ENCODE measurements at places on chromosomes 6 and 20.

GRCh38 chr20:35055445-35056276, 36.9 kb downstream of the TRPC4AP start:
- no peak for DNase-seq

GRCh38 chr6:148291876-148292275, 50.8 kb upstream of the SASH1 start:
- DNase-seq = no peak

DNA sequence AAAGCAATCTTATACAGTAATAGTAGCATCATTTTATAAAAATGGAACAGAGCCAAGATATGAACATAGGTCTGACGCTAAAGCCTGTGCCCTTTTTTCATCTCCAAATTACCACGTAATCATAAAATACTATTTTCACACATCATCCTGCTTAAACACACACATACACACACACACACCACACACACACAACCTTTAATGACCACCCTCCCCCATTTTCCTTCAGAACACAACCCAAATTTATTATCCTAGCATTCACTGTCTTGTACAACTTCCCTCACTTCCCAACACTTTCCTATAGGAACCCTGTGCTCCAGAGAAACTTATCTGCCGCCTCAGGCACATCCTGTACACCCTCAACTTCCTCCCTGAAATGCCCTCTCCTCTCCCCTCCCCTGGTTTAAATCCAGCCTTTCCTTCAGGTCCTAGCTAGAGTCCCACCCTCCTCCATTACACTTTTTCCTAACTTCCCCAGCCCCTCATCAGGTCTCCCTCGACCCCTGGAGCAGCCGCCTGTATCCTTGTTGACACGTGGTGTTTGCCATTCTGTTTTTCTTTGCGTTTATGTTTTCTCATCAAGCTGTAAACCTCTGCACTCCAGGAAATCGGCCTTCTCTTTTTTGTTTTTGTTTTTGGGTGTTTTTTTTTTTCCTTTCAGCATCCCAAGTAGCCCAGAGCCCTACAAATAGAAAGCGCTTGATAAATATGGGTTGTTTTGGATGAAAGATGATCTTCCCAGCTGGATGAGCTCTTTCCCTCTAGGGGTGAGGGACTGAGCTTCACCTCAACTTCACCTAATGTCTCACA, 968 bp upstream of the MMP24 start:
- no peak for DNase-seq

- DNase-seq = no peak
Observed at GRCh38 chr20:32829311-32830005, 9.7 kb downstream of the MAPRE1 start.

DNA sequence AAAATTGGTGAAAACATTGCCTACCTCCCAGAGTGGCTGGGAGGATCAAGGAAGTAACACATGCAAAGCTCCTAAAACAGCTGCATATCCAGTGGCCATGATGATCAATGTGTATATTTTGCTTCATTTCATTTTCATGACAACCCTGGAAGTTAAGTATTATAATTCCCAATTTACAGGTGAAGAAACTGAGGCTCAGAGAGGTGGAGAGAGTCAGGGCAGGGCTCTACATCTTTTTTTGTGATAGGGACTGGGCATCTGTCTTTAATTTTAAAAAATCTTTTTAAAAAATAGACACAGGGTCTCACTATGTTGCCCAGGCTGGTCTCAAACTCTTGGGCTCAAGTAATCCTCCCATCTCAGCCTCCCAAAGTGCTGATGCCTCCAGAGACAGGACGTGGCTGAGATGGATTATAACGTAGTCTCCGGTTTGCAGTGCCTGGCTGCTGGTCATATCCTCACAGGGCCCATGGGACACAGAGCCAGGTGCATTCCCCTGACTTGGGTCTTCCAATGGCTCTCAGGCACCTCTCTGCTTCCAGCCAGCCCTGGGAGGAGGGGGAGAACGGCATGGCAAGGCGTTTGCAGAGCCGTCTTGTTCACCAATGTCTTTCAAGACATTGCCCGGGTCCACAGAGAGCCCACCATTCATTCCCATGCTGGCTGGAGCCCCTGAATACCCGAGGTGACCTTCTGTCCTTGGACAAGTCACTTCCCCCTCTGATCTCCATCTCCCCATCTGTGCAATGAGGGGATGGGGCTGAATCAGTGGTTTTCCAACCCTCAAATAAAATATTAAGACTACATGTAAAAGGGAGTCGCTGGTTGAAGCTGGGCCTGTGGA, 38.3 kb downstream of the HNF4A start:
- DNase-seq = no peak

DNA sequence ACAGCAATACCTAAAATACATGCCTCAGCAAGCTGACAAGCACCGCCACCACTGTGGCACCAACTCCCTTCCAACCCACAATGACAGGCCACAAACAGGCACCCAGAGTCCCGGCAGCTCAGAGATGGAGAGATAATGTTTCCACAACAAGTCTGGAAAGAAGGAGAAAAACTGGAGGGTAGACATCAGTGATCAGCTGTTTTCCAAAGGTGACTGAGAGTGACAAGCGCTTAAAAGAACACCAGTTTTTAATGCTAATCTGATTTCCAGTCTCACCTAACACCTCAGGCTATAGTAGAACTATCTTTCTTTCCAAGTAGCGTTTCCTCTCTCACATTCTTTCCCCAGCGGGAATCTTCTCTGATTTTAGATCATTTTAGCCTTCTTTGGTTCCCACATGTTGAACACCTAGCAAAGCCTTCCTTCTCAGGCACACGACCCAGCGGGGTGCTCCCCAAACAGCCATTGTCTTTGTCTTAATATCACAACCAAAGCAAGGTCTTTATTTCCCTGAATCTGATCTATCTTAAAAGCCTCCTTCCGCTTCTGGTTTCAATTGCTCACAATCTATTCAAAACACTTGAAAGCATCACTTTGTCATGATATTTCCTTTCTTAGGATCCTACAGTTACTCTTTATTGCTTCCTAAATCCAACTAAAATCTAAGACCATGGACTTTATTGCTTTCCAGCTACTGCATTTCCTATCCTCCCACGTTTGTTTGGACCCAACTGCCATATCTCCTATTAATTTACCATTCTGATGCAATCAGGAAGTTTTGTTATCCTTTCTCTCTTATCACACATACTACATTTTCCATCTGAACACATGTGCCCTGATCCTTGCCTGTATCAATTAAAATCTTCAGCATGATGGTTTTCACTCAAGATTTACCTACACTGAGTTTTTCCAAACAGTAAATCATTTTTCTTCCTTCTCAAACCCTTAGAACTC, 282.7 kb downstream of the ADGB start:
- no peak for DNase-seq

DNA sequence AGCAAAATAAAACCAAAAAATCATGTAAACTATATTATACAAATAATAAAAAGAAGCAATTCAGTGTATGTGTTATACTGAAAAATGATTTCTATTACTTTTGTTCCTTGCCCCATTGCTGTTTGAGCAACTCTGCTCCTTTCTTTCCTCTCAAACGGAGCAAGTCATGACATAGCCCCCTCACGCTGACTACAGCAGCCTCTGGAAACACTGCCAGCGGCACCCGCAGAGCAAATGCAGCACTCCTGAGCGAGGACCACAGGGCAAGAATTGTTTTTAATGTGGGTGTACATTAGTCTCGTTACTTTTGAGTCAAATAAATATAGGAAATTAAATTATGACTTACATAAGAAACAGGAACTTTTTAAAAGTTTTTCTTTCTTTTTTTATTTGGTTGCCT, 350.1 kb upstream of the HSF2 start:
- no peak for DNase-seq

DNA sequence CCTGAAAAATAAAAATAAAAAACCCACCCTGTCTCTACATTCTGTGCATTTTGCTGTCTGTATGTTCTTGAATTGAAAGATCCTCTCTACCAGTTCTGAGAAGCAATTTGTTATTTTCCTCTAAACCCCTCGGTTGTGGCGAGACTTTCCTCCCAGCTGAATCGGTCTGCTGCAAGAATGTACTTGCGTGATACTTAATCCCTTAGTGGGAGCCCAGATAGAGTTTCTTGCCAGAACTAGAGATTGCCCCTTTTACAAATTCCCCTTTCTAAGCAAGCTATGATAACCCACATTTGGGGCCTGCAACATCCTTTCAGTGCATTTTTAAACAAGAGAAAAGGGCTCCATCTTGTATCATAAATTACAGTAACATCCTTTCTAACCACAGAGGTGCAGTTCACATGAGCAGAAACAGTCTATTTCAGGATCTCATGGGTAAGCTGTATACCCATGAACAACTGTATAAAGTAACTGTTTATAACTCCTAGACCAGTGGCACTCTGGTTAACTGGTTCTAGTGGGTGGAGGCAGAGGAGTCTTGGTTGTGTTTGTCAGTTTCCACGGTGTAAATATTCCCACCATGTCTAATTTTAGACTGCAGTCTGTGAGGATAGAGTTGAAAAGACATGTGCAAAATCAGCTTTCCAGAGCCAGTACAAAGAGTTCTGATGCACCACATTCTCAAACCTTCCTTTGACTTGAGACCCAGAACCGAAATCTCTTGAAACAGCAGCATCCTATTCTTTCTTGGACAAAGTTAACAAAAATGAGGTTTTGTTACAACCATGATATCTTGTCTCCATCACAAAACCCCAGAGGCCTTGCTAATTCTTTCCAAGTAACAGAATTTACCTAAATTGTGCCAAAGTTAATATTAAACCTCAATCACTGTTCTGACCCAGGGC, 113.1 kb upstream of the ZNF217 start:
- no peak for DNase-seq

- DNase-seq = no peak
Observed at GRCh38 chr6:134870677-134871498, 79.0 kb downstream of the ALDH8A1 start.

DNA sequence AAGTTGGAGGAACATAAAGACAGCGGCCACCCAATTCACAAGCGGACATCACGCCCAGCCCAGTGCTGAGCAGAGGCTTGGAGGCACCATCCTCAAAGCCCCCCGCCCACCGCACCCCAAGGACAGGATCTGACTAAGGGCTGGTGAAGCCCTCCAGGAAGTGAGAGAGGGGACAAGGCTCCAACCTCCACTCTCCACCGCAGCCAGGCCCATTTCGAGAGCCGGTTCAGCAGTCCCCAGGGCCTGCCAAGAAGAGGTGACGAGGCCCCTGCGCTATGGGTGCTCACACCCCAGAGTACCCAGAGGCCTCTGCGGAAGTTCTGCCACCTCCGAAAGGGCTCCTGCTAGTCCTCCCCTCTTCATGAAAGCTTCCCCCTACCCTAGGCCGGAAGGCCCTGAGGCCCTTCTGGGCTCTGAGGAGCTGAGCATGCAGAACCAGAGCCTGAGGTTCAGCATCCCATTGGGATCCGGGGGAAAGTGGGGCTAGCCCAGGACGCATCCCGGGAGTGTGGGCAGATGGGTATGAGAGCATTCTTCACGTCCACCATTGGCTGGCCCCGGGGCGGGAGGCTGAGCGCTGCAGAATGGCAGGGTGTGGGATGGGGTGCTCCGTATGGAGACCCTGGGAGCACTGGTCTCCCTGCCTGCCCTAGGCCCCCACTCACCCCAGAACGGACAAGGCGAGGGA, 2.5 kb downstream of the GRM4 start:
- no peak for DNase-seq
